ENCODE measurements at places on chromosomes 3 and 15.

DNA sequence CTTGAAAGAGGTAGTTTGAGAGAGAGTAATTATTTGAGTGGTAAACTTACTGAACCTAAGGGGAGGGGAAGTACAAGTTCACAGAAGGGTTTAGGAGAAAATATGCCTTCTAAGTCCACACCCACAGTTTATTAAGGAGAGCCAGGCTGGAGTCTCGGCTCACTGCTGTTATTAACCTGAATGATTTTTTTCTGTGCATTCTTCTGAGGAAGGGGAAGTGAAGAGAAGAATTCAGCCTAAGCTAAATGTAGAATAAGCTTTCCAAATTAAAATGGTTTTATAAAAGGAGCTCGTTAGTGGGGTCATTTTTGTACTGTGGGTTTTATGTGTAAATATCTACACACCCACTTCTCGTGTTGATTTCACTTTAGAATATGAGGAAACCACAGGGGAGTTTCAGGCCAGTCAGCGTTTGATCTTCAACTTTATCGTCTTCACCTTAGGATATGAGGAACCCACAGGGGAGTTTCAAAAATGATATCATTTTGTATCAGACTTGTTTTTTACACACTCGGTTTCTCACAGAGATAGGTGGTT is 1.5 kb downstream of the WHAMM start:
- DNase-seq: peak; percentile 88

DNA sequence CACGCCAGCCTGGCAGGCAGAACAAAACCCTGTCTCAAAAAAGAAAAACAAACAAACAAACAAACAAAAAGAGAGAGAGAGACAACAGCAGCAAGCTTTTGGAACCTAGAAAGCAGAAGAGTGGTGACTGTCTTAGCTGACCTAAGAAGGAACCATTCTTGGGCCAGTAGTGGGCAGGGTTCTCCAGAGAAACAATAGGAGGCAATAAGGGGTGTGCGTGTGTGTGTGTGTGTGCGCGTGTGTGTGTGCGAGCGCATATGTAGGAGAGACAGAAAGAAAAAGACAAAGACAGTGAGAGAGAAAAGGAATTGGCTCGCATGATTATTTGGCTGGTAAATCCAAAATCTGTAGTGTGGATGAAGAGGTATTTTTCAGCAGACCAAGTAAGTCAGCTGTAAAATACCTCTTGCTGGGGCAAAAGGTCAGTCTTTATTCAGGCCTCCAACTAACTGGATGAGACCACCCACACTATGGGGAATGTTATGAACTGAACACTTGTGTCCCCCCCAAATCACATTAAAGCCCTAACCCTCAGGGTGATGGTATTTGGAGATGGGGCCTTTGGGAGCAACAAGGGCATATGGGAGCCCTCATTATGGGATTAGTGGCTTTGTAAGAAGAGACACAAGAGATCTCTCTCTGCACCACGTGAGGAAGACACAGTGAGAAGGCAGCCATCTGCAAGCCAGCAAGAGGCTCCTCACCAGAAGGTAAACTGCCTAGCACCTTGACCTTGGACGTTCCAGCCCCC is 15.1 kb upstream of the BLM start:
- no peak for DNase-seq

DNA sequence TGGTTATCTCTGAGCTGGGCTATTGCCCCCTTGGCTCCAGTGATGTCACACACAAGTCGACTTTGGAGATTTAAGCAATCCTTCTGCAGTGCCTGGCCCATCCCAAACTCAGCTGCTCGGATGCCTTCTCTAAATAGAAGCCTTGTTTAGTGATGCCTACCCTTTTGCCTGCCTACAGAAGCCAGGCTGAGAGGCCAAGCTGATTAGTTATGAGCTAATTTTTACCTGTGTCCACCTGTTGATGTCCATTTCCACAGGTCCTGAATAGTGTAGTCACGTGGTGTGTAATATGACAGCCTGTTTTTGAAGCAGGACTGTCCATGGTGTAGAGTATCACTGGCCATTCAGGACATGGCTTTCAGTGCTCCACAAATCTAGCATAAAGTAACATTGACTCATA is 45.5 kb downstream of the SSUH2 start:
- DNase-seq: no peak

DNA sequence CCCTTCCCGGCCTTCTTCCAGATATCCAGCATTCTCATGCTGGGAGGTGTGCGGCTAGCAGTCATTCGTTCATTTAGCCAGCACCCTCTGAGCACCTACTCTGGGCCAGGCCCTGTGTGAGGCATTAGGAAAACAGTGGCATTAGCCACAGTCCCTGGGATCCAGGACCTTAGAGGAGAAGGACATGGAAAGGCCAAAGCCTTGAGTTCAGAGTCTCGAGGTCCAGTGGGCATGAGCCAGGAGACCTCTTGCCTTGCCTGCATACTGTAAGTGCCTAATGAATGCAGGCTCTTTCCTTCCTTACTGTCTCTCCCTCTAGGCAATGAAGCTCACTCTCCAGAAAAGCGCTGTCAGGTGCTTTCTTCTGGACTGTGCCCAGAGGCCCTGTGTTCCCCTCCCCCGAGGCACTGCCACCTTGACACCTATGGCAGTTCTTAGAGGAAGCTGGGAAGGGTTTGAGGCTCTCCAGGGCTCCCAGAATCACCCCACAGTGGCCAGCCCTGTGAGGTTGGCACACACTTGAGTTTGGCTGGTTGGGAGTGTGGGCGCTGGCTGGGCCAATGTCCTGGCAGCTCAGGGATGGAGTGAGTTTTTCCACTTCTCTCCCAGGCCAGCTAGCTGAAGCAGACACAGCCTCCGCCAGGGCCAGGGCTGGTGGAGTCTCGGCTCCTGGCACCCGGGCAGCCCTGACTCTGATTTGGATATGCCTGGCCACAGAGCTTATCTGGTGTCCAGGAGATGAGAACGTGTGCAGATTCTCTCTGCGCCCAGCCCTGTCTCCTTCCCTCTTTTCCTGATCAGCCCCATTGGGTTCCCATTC is 5.4 kb downstream of the CORO2B start:
- DNase-seq: no peak

- DNase-seq: no peak
Measured at GRCh38 chr3:157443905-157444796, 7.5 kb downstream of the PTX3 start.

GRCh38 chr15:33022629-33023028 is 171.9 kb downstream of the FMN1 start:
- DNase-seq: no peak

DNA sequence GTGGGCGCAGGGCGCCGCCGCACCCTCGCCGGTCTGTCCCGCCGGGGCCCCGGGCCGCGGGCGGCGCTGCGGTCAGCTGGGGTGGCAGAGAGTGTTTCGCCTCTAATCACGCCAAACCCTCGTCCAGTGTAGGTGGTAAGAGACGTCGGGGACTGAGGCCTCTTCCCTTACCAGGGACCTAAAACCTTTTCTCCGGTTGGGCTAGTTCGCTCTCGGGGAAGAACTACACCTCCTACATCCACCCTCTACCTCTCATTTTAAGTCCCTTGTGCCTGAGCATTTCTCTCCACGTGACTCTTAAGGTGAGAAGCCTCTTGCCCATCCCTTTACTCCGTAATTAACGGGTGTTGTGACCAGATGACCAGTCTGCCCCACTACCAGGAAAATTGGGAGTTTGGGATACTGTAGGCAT is 520 bp downstream of the TMEM42 start:
- DNase-seq: no peak

GRCh38 chr15:101152914-101153313 is 98.9 kb downstream of the CHSY1 start:
- no peak for DNase-seq

DNA sequence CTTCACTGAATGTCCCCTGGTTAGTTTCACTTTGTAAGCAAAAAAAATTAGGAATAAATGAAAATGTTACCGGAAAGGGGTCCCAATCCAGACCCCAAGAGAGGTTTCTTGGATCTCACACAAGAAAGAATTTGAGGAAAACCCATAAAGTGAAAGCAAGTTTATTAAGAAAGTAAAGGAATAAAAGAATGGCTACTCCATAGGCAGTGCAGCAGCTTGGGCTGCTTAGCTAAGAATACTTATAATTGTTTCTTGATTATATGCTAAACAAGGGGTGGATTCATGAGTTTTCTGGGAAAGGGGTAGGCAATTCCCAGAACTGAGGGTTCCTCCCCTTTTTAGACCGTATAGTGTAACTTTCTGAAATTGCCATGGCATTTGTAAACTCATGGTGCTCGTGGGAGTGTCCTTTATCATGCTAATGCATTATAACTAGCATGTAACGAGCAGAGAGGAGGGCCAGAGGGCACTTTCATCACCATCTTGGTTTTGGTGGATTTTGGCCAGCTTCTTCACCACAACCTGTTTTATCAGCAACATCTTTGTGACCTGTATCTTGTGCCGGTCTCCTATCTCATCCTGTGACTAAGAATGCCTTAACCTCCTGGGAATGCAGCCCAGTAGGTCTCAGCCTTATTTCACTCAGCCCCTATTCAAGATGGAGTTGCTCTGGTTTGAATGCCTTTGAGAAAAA is 41.0 kb upstream of the CMSS1 start:
- no peak for DNase-seq

GRCh38 chr3:14047841-14048240 is 76.8 kb downstream of the CHCHD4 start:
- DNase-seq: no peak

GRCh38 chr3:118077332-118077731 is 957.3 kb downstream of the IGSF11 start:
- no peak for DNase-seq

- no peak for DNase-seq
Measured at GRCh38 chr3:134464689-134465365, 21.0 kb downstream of the ANAPC13 start.

GRCh38 chr15:43211224-43211735 is 9.5 kb downstream of the EPB42 start:
- DNase-seq: no peak

DNA sequence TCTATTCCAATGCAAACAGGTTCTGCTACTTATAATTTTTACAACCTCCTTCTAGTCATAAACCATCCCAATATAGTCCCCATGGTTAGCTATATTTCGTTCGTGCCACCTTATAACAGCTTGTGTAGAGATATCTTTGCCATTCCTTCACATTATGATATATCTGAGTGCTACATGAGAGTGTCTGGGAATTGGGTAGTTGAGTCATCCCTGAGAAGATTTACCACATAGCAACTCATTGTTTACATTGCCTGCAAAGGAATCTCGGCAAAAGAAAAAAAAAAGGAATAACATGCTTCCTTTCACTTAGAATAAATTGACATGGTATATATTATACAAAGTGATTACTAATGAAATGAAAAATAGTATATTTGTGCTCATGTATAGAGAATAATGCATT is 86.0 kb upstream of the VGLL3 start:
- DNase-seq: no peak

- no peak for DNase-seq
Measured at GRCh38 chr15:40471105-40471807, 472 bp downstream of the CHST14 start.

DNA sequence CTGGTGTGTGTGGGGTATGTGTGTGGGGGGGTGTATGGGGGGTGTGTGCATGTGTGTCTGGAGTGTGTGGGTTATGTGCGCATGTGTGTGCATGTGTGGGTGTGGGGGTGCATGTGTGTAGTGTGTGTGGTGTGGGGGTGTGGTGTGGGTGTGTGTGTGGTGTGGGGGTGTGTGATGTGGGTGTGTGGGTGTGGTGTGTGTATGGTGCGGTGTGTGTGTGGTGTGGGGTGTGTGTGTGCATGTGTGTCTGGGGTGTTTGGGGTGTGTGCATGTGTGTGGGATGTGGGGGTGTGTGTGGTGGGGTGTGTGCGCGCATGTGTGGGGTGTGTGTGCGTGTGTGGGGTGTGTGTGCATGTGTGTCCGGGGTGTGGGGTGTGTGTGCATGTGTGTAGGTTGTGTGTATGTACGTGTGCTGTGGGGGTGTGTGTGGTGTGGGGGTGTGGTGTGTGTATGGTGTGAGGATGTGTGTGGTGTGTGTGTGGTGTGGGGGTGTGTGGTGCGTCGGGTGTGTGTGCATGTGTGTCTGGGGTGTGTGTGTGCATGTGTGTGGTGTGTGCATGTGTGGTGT is 6.2 kb upstream of the OCA2 start:
- no peak for DNase-seq

DNA sequence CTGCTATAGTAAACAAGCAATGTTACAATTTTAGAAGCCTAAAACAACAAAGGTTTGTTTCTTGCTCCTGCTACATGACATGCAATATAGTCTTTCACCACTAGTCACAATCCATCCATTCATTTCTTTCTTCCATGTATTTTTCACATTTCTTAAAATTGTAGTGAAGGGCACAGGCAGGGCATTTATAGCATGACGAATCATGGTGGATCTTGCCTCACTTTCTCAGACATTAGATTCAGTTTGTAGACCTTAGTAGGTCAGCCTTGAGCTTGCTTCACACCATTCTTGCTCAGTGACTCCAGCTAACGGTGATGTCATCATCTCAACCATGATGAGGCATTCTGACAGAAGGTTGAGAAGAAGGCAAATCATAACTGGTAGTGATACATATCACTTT is 546.8 kb downstream of the TBL1XR1 start:
- DNase-seq: no peak

GRCh38 chr15:42775416-42775815 is 38.5 kb upstream of the CDAN1 start:
- no peak for DNase-seq

DNA sequence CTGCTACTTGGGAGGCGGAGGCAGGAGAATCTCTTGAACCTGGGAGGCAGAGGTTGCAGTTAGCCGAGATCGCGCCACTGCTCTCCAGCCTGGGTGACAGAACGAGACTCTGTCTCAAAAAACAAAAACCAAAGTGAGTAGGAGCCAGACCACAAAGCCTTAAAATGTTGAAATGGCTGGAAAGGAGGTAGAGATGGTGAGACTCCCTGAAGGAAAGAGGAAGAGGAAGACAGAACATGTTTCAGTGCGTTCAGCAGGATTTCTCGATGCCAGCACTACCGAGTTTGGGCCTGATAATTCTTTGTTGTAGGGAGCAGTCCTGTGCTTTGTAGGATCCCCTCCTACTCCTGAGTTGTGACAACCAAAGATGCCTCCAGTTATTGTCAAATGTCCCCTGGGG is 189.9 kb downstream of the AKAP13 start:
- no peak for DNase-seq

DNA sequence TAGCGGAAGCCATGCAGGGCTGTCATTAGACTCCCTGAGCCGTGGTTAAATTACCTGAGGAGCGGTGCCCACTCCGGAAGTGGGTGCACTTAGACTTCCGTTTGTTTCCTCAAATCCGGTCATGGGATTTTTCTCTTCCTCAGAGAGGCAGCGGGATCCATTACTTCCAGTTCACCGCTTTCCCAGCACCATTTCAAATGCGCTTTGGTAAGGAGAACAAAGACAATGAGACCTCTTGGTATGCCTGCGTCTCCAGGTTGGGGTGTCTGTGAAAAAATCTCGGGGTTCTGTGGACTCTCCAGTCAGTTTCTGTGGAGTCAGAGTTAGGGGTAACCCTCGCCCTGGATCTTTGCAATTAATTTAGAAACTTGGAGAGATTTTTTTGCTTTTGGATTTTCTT is 132.3 kb upstream of the PTPRG start:
- no peak for DNase-seq

- DNase-seq: no peak
Measured at GRCh38 chr3:159830523-159831154, 158.0 kb upstream of the IL12A start.

DNA sequence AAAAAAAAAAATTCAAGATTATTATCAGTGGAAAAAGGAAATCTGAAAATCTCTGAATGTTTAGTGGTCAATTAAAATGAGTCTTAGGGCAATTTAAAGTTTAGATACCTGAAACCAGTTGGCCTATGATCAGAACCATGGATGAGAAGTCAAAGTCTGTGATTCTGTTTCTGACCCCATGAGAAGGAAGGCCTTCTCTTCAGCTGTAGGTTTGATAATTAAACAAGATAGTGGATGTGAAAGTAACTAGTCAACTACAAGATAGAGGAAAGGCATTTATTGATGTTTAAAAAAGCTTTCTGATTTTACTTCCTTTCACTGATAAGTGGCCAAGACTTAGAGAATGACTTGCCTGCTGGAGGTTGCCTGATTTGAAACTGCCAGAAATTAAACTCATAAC is 8.7 kb downstream of the PLS1 start:
- DNase-seq: no peak
